ENCODE measurements at places on chromosomes 11 and 22.

- no peak for DNase-seq
Observed at GRCh38 chr11:57777969-57778317, 16.3 kb downstream of the CTNND1 start.

- no peak for DNase-seq
Observed at GRCh38 chr11:60018058-60018457, 1.1 kb downstream of the OOSP4B start.

- DNase-seq = no peak
Observed at GRCh38 chr11:86115542-86116385, 46.9 kb upstream of the PICALM start.

DNA sequence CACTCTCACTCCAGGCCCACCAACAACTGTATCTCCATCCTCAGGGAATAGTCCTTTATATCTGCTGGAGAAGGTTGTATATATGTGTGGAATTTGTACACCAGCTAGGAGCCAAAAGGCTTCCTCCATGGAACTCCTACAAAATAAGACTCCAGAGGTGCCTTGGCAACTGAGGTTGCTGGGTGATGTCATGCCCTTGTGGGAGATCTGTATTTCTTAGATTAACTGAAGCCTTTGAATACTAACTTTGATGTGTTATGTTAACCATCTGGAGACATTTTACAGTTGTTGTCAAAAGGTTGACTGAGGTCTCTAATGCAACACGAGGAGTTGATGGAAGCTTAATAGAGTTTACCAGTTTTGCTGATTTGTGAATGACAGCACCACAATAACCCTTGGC is 139.5 kb upstream of the TTC12 start:
- DNase-seq = no peak

DNA sequence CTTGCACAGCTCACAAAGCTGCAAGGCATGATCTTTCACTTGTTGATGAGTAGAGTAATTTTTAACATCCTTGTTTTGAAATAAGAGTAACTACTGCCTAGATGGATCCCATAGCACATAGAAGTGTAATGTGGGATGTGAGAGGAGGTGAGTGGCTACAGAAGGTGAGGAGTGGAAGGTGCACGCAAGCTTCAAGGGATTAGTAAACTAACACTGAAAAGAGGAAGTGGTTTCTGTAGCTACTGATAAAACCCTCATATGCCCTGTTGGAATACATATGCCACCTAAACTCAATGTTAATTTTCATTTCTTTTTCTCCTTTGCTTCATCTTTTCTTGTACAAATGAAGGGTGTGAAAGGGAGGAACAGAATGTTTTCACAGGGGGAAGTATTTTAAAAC is 22.0 kb upstream of the CTSC start:
- DNase-seq = peak; percentile 46

DNA sequence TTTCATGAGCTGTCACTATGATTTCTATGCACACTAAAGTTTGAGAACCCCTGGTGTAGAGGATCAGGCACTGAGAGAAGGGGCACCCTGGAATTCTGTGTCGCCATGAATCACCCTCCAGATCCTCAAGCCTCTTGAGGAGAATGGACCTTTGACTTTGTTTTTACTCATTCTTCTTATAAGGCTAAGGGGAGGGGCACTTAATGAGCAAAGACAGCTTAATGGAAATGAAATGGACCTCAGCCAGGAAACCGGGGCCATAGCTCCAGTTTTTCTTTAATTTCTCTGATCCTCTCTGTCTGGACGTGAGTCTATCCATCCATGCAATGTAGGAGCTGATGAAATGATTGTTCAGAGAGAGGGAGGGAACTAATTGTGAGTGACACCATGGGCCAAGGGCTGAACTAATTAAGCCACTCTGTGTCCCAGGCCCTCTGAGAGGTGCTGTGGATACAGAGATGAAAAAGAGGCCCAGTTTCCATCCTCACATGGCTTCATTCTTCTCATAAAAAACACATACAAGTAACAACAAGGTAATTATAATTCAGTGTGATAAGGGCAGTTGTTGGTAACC is 32.8 kb downstream of the OR2AT4 start:
- DNase-seq = no peak

DNA sequence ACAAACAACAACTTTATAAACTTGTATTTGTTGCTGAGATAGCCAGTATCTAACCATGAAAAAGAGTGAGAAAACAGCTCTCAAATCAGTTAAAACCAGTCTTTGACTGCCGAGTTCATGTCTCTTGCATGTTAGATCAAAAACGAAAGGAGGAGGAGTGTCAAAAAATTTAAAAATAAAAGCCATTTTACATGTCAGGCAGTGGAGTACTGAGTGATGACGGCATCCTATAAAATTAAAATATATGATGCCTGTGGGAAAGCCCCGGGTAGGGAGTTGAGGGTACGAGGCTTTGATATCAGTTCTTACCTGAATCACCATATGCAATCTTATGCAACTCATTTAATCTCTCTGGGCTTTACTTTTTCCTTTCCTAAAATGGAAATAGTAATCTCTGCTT is 117.3 kb downstream of the ETS1 start:
- no peak for DNase-seq

DNA sequence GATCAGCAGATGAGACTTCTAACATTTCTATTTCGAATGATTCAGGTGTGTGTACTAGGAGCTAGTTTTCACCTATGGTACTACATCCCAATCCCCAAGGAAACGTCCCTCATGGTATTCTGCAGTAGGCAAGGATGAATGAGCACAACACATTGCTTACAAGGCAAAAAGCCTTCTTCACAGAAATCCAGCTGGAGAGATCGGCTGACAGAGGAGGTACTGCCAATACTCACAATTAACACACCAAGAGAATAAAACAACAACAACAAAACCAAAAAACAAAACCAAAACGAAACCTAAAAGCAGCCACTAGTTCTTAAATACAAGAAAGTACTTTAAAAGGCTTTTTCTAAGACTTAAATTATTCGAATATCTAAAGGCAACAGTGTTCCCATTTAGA is 101.4 kb downstream of the PICALM start:
- no peak for DNase-seq

DNA sequence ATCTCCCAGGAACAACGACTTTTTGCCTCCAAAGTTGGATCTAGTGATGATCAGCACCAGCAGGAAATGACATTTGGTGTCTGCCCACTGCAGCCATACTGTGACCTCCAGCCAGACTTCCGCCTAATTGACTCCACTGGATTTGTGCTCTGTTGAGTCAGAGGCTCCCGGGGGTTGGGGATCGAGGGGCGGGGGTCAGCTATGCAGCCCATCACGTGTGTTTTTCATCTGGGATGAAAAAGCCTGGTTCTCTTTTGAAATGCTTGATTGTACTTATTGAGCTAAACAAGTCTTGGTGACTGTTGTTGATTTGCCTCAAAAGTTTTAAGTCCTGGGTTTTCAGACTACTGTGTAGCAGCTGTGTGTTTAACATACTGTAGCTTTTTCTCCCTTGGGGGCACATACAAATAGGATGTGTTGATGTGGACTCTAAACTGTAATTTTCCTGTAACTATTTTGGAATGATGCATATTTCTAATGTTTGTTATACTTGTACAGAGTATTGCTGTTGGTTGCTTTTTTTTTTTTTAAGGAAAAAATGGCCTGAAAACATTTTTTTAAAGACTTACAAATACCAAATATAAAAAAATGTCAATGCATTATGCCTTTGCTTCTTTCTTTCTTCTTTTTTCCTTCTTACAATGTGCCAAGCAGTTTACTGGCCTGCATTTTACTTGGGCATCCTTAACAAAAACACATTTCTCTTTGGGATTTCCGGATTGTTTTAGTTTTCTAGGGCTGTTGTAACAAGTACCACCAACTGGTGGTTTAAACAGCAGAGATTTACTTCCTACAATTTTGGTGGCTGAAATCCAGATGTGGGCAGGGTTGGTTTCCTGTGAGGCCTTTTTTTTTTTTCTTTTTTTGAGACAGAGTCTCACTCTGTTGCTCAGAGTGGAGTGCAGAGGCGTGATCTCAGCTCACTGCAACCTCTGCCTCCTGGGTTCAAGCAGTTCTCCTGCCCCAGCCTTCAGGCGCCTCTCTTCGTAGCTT is 46.1 kb upstream of the OR4B1 start:
- peak; percentile 45 for DNase-seq

DNA sequence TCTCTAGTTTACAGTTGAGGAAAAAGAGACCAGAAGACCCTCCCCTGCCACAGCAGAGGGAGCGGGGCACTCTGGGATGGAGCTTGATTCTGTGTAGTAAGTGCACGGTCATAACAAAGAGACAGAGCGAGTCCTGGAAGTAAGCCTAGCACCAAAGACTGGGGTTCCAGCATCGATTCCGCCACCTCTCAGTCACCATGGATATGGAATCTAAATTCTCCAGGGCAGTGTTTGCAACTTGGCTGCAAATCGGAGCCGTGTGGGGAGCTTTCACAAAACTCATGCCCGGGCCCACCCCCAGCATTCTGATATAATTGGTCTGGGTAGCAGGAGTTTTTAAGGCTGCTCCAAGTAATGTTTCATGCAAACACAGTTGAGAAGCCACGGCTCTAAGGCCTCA is 129.5 kb upstream of the OPCML start:
- DNase-seq = no peak

- no peak for DNase-seq
Observed at GRCh38 chr11:12764187-12764914, 90.1 kb downstream of the TEAD1 start.

DNA sequence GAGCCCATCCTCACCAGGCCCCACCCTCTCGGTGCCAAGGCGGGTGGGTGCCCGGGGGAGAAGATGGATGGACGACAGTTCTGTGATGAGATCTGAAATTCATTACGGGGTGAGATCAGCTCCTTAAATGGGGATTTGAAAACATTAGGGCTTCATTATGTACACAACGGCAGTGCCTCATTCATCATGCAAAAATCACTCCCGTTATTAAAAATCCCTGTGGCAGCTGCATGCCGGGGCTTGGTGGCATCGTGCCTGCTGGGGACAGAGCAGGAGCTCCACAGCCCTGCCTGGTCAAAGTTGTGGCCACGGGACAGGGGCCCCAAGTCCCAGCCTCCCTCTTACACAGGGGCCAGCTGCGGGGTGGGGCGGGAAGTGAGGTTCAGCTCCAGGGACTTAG is 20.2 kb downstream of the OTUB1 start:
- DNase-seq = no peak

DNA sequence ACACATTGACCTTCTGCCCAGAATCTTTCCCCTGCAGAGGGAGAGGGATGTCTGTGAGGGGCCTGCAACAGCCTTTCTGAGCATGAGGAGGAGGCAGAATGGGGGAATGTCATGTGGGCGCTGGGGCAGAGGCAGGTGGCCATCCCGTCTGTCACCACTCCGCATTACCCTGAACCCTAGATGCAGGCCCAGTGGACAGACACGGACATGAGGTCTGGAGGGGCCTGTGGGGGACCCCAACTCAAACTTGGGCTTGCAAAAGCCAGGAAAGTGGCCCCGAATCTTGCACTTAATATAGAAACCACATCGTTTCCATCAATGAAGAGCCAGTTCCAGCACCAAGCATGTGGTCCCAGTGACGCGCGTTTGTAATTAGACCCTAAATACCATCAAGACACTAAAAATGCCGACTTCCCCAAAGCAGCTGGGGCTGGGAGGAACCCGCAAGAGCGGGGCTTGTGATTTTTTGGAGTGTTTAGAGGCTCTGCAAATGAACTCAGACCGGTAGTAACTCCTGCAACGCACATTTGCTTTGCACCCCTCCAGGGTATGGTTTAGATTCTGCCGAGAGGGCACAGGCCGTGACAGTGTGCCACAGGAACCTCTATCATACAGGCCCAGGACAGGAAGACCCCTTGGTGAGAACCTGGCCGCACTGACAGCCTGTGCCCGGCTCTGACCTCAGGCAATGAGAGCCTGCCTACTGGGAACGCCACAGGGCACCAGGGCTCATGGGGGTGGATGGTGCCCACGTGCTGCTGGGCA is 109.3 kb downstream of the CTTN start:
- DNase-seq = no peak

DNA sequence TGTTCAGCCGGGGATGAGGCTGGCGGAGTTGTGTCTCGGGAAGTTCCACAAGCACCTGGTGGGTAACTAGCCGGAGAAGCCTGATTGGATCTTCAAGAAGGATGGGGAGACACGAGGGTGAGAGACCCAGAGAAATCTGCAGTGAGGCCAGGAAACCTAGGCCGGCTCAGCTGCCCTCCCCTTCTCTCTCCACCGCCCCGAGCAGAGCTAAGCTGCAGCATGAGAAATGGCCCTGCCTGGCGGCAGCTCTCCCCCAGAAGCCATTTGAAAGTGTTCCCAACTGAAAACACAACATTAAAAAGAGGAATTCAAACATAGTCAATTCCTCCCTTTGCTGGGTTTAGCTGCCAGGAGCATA is 77.8 kb upstream of the SHISAL1 start:
- no peak for DNase-seq

DNA sequence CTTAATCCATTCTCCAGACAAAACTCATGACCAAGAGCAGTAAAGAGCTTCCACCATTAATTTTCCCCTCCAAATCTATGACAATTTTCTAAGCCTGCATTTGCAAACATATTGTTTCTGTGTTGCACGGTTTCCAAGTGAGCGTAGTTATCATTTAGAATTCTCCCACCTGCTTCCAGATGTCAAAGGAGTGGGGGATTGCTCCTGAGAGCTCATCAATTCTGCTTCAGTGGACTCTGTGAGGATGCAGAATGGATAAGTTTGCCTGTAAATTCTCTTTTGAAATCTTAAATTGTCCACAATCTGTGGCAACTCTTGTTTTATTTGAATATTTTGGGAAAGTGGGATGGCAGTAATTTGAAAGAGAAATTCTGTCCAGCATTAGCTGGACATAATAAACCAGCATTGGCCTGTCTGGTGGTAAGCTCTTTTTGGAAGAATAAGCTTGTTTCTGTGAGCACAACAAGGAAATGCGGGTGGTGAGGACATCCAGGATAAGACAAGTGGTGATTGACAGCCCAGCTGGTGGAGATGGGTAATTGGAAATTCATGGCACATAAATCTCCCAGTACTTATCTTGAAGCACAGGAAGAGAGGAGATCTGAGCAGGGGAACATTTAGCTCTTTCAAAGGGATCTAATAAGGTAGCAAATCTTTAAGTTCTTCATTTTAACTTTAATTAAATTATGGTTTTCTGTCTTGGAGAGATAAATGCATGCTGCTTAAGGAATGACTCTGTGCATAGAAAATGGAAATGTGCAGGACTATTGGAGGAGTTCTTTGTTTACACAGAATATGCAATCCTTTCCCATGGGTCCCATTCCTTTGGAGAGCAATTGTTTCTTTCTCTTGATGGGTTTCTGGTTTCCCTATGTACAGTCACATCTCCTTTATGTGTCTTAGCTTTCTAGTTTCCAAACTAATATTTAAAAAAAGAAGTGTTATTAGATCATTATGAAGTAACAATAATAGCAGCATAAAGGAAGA is 73.2 kb downstream of the FAT3 start:
- no peak for DNase-seq
